Osteoblast (primary cell): ENCODE measurements at places on chromosomes 5 and 9. TPM values are rescaled to one million over a fixed set of nuclear protein-coding genes. Genes with fewer than 3 reads are reported as not detected.

WNK2 gene
- not detected in 2 replicates for total RNA-seq

OXCT1 gene
- total RNA-seq = 36.5 and 39.4 TPM in 2 replicates

DNA sequence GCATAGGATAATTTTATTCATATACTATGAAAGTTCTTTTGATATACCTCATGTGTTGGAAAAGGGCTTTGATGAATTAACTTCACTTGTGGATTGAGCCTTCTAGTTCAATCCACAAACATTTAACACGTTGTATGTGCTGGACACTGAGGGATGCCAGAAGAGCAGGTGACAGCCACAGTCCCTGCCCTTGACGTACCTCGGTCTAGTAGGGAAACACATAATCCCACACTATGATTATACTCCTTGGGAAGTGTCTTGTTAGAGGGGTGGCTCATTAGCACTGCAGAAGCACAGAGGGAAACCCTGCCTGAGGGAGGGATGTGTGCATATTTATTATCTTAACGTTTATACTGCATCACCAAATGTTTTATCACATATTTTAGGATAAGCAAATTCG, 61.2 kb downstream of the PIK3R1 start:
- H3K27ac ChIP-seq = no peak overlapping the region
- peaks cover 22% of the 10 kb centered on the region for H3K36me3 ChIP-seq
- H3K4me3 ChIP-seq = no peak overlapping the region

LRRC14B gene
- under 0.01 TPM in 1 of 2 replicates, not detected in the other for total RNA-seq

AGXT2 gene
- not detected in 2 replicates for total RNA-seq
